HEK293T (cell line): ENCODE measurements at places on chromosomes 6 and 20.

GRCh38 chr6:92967362-92967761, 452.0 kb downstream of the EPHA7 start:
- no peak for DNase-seq

- no peak for DNase-seq
Observed at GRCh38 chr6:56382416-56382940, 135.1 kb upstream of the COL21A1 start.

GRCh38 chr6:105988321-105988720, 97.8 kb upstream of the PRDM1 start:
- DNase-seq, result no peak

DNA sequence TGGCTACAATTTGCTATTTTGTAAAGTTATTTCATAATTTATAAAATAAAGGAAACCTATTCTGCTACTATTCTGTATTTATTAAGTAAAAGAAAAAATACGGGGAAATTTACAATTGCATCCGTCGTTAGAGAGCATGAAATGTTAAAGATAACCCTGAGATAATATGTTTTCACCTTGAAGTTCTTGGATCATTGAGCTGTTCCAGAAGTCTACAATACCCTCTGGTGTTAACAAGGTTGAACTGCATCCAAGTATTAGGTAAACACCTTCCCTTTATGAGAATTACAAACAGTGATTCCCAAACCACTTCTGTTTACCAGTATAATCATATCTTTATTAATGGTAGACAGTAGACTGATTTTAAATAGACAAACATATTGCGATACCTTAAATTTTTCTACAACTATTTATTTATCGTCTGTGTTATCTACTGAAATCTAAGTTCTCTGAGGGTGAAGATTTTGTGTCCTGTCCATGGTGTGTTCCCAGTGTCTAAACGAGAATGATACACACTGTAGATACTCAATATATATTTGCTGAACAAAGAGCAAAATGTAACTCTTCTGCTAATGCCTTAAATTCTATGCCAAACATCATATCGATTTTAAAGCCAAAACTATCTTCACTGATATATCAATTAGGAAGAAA, 28.2 kb downstream of the TBC1D32 start:
- peak; percentile 38 for DNase-seq

GRCh38 chr6:144131248-144131709, 19.0 kb upstream of the STX11 start:
- no peak for DNase-seq

DNA sequence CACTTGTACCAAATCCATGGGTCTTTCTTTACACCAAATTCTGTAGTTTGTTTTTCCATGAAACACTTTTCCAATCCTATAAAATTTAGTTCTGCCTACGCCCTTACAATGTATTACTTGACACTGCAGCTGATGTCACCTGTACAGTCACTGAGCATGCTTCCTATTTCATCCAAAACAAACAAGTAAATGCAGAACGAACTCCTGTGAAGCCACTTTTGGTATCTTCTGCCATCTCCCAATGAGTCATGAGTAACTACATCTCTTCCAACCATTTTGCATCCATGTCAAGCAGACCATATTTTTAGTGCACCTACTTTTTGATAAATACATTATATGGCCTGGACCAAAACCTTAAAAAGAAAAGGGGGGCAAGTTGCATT, 42.4 kb downstream of the HDDC2 start:
- no peak for DNase-seq
